ENCODE measurements at places on chromosomes 2 and 18. TPM values are rescaled to one million over a fixed set of nuclear protein-coding genes. Genes with fewer than 3 reads are reported as not detected.
A peak's percentile ranks its signal among the peaks of the same experiment; 100 is the strongest.

The LCT gene
- 0.37 TPM for total RNA-seq

The ALLC gene
- total RNA-seq: not detected

The DNAJC5G gene
- total RNA-seq: 2.4 TPM

The CERKL gene
- total RNA-seq: 0.72 TPM

The CCDC85A gene
- 0.15 TPM for total RNA-seq

The DNER gene
- 9.2 TPM for total RNA-seq

The SERPINB3 gene
- not detected for total RNA-seq

The LIPG gene
- total RNA-seq: 8.4 TPM

The UGT1A8 gene
- total RNA-seq: not detected

The GDF7 gene
- not detected for total RNA-seq

The SPDYA gene
- 1.2 TPM for total RNA-seq

GRCh38 chr2:68499133-68499532, 31.7 kb downstream of the APLF start:
- H3K27ac ChIP-seq: no peak overlapping the region
- H3K27me3 ChIP-seq: no peaks in the 10 kb centered on the region
- no peaks in the 10 kb centered on the region for H3K4me1 ChIP-seq
- H3K4me3 ChIP-seq: no peak overlapping the region
- DNase-seq: no peak
- H3K36me3 ChIP-seq: no peaks in the 10 kb centered on the region

DNA sequence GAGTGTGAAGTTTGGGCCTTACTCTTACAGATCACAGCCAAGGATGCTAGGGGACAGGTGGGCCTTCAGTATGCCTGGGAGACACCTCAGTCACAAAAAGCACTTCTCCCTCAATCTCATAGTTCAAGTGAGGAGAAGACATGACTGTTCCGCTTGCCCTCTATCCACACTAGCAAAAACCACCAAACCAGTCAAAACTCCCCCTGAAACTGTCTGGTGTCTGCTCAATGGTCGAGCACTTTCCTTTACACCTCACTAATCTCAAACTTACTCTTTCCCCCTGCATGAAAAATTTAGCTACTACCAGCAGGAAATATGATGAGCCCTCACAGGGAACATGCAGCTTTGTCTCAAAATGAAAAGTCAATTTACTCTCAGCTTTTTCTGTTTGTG, 232.2 kb downstream of the TRIB2 start:
- H3K36me3 ChIP-seq: no peaks in the 10 kb centered on the region
- no peaks in the 10 kb centered on the region for H3K27me3 ChIP-seq
- no peak overlapping the region for H3K27ac ChIP-seq
- no peak overlapping the region for H3K4me3 ChIP-seq
- no peak for DNase-seq

- H3K4me1 ChIP-seq: peaks cover 19% of the 10 kb centered on the region
- no peak overlapping the region for H3K27ac ChIP-seq
- DNase-seq: no peak
- H3K27me3 ChIP-seq: no peaks in the 10 kb centered on the region
Observed at GRCh38 chr2:202099515-202099914, 26.5 kb downstream of the KIAA2012 start.

GRCh38 chr18:42296192-42296591, 341.2 kb downstream of the PIK3C3 start:
- H3K27me3 ChIP-seq: no peaks in the 10 kb centered on the region
- no peak overlapping the region for H3K27ac ChIP-seq
- DNase-seq: no peak
- H3K4me1 ChIP-seq: peaks cover 4% of the 10 kb centered on the region
- H3K36me3 ChIP-seq: no peaks in the 10 kb centered on the region

DNA sequence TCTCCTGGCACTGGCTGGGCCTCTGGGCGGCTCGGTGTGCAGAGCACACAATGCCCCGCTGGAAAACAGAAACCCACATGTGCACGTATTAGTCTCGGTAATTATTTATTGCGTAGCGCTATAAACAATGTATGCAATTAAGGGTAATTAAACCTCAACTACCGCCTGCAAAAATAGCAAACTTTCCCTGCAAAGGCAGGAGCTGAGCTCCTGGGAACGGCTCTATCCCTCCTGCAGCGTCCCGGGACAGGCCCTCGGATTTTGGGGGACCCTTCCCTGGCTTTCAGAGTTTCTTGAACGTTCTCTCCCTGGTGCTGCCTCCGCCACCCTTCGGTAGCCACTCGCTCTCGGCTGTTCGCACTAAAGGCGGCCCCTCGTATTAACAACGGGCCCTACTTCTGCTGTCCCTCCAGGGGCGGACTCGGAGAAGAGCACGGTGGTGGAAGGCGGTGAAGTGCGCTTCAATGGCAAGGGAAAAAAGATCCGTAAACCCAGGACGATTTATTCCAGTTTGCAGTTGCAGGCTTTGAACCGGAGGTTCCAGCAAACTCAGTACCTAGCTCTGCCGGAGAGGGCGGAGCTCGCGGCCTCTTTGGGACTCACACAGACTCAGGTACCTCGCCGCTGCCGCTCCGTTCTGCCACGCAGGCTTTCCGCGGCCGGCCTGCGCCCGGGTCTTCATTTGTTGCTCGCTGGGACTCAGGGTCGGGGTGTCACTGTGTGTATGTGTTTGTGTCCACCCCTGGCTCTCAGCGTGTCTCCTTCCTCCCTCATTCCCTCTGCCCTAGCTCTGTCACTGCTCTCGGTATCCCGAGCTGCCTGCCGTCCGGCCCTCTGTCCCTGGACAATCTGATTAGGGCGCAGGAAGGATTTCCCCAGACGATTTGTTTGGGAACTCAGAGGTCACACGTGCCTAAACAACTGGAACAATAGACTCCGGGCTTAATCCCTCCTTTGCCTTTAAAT, 1.2 kb downstream of the DLX1 start:
- peaks cover 7% of the 10 kb centered on the region for H3K36me3 ChIP-seq
- H3K27me3 ChIP-seq: no peaks in the 10 kb centered on the region
- H3K4me1 ChIP-seq: peaks cover 32% of the 10 kb centered on the region
- peak overlapping the region; percentile 83 for H3K27ac ChIP-seq
- peak; percentile 78 for DNase-seq
- peak overlapping the region; percentile 70 for H3K4me3 ChIP-seq

- H3K4me3 ChIP-seq: no peak overlapping the region
- H3K4me1 ChIP-seq: no peaks in the 10 kb centered on the region
- no peaks in the 10 kb centered on the region for H3K27me3 ChIP-seq
- H3K36me3 ChIP-seq: no peaks in the 10 kb centered on the region
- no peak for DNase-seq
- no peak overlapping the region for H3K27ac ChIP-seq
Observed at GRCh38 chr2:46336283-46336959, 39.2 kb downstream of the EPAS1 start.

DNA sequence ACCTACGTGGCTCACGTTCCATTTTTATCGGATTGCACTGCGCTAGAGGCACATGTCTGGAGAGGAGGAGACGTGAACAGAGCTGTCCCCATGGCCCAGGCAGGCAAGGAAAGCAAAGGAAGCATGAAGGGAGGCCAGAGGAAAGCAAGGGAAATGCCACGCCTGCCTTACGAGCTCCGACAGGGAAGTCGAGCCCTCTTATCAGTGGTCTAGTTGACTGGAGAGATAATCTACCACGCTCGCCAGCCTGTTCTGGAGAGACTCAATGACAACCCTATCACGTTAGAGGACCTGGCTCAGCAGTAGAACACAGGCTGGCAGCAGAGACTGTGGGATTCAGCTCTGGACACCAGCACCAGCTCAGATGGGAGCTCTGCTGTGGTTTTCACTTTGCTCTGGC, 202.6 kb upstream of the ID2 start:
- H3K4me3 ChIP-seq: no peak overlapping the region
- H3K27me3 ChIP-seq: no peaks in the 10 kb centered on the region
- no peak for DNase-seq
- H3K27ac ChIP-seq: no peak overlapping the region
- H3K4me1 ChIP-seq: peaks cover 11% of the 10 kb centered on the region

DNA sequence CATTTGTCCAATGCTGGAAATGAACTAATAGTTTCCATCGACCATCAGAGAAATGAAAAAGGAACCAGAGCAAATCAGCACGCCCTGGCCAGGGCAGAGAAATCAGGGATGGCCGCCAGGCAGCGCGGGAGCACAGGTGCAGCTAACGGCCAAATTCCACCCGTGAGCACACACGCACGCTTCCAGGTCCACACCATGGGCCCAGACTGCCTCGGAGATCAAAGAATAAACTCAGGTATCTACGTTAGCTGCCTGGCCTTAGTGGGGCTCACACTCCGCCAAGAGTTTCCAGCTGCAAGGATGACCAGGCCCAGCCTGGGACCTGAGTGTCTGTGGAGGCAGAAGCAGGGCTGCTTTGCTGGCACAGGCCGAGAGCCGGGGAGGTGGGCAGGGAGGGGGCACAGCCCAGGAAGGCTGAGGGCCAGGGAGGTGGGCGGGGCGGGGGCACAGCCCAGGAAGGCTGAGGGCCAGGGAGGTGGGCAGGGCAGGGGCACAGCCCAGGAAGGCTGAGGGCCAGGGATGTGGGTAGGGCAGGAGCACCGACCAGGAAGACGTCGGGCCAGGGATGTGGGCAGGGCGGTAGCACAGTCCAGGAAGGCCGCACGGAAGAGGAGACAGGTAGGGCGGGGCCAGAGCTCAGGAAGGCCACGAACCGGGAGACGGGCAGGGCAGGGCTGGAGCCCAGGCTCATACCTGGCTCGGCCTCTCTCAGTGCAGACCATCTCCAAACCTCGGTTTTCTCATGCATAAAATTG, 43.2 kb upstream of the SALL3 start:
- H3K4me3 ChIP-seq: no peak overlapping the region
- H3K27ac ChIP-seq: no peak overlapping the region
- no peak for DNase-seq
- no peaks in the 10 kb centered on the region for H3K4me1 ChIP-seq
- peaks cover 73% of the 10 kb centered on the region for H3K27me3 ChIP-seq

DNA sequence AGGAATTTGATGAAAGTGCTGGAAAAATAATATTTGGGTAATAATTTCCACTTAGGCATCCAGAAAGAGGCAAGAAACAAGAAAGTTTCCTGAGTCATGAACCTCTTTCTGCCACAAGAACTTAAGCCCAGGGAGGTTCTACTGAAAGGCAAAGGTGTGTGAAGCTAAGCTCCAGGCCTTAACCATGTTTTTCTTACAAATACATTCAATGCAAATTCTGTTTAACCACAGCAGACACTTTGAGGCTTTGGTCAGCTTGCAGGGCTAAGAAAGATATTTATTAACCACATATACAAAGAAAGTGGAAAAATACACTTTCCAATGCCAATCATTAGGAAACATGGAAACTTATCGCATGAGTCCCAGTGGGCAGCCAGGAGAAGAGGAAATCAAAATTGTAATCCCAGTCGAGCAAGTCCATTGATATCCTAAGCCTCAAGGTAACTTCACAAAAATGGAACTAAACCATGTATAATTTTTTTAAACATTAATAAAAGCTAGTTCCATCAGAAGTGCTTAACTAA, 68.3 kb downstream of the PIEZO2 start:
- no peak overlapping the region for H3K4me3 ChIP-seq
- peaks cover 23% of the 10 kb centered on the region for H3K27me3 ChIP-seq
- no peaks in the 10 kb centered on the region for H3K4me1 ChIP-seq
- no peak overlapping the region for H3K27ac ChIP-seq
- DNase-seq: no peak

GRCh38 chr18:44840058-44840790, 159.5 kb downstream of the SETBP1 start:
- no peaks in the 10 kb centered on the region for H3K27me3 ChIP-seq
- no peak overlapping the region for H3K4me3 ChIP-seq
- DNase-seq: no peak
- H3K36me3 ChIP-seq: no peaks in the 10 kb centered on the region

- no peaks in the 10 kb centered on the region for H3K36me3 ChIP-seq
- H3K4me3 ChIP-seq: no peak overlapping the region
- peaks cover 5% of the 10 kb centered on the region for H3K4me1 ChIP-seq
Observed at GRCh38 chr2:190804182-190804795, 76.3 kb upstream of the GLS start.

DNA sequence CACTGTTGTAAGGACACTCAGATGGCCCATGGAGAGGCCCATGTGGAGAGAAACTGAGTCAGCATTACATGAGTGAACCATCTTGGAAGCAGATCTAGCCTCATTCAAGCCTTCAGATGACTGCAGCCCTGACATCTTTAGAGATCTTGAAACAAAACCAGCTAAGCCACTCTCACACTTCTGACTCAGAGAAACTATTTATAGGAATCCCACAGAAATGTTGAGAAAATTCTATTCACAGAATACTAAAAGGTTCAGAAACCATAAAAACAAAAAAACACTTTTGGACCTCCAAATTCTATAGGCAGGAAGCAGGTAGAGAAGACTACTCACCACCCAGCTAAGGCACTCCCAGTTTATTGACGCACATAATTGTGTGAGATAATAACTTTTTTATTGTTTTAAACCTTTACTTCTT, 8.7 kb downstream of the TMEM169 start:
- no peaks in the 10 kb centered on the region for H3K36me3 ChIP-seq
- no peak overlapping the region for H3K4me3 ChIP-seq
- no peak overlapping the region for H3K27ac ChIP-seq
- no peaks in the 10 kb centered on the region for H3K4me1 ChIP-seq
- DNase-seq: no peak

GRCh38 chr2:2112416-2113105, 218.5 kb downstream of the MYT1L start:
- H3K36me3 ChIP-seq: no peaks in the 10 kb centered on the region
- no peak for DNase-seq
- no peak overlapping the region for H3K4me3 ChIP-seq
- no peak overlapping the region for H3K27ac ChIP-seq

DNA sequence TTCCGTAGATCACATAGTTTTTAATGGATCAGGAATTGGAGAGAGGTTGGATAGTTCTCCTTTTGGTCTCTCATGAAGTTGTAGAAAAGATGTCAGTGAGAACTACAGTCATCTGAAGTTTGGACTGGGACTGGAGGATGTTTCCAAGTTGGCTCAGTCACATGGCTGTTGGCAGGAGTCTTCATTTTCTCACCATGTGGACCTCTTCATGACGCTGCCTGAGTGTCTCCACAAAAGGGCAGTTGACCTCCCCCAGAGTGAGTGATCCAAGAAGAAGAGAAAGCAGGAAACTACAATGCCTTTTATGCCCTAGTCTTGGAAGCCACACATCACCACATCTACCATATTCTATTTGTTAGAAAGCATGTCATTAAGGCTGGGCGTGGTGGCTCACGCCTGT, 171.7 kb downstream of the EPHA4 start:
- H3K27me3 ChIP-seq: no peaks in the 10 kb centered on the region
- DNase-seq: no peak
- no peaks in the 10 kb centered on the region for H3K36me3 ChIP-seq
- no peaks in the 10 kb centered on the region for H3K4me1 ChIP-seq

DNA sequence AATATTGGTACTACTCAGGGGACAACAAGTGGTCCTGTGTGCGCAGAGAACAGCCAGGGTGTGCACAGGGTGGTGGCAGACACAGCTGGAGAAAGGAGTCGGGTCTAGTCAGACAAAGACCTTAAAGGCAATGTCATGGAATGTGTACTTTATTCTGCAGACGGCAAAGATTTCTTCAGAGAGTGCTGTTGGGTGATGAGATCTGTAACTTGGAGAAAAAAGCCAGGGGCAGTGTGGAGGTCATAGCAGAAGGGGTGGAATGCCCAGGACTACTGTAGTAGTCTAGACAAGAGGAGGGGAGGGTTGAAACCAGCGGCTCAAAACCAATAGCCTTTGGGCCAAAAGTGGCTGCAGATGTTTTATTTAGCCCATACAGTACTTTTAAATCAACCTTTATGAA, 121.3 kb upstream of the ZFP36L2 start:
- no peaks in the 10 kb centered on the region for H3K36me3 ChIP-seq
- H3K27ac ChIP-seq: no peak overlapping the region
- no peaks in the 10 kb centered on the region for H3K4me1 ChIP-seq
- H3K4me3 ChIP-seq: no peak overlapping the region
- DNase-seq: no peak
- H3K27me3 ChIP-seq: no peaks in the 10 kb centered on the region

Measured in A673 (cell line).